ENCODE measurements at places on chromosomes 3 and 15. TPM values are rescaled to one million over a fixed set of nuclear protein-coding genes. Genes with fewer than 3 reads are reported as not detected.

Gene TSPAN3
- total RNA-seq, result 577 TPM

Gene CCR8
- not detected for total RNA-seq

Gene SIDT1
- 3.1 TPM for total RNA-seq

GRCh38 chr3:141465221-141465620 is 21.6 kb upstream of the RASA2 start:
- no peak overlapping the region for H3K4me3 ChIP-seq
- no peak for DNase-seq
- H3K27ac ChIP-seq, result no peak overlapping the region
- H3K4me1 ChIP-seq, result no peaks in the 10 kb centered on the region
- H3K27me3 ChIP-seq, result no peaks in the 10 kb centered on the region

- DNase-seq, result no peak
- no peaks in the 10 kb centered on the region for H3K4me1 ChIP-seq
- no peak overlapping the region for H3K27ac ChIP-seq
- H3K4me3 ChIP-seq, result no peak overlapping the region
- no peaks in the 10 kb centered on the region for H3K27me3 ChIP-seq
Observed at GRCh38 chr3:168585544-168585943, 489.8 kb upstream of the GOLIM4 start.

GRCh38 chr3:120137548-120137947 is 43.3 kb upstream of the GSK3B start:
- DNase-seq, result no peak
- H3K4me1 ChIP-seq, result no peaks in the 10 kb centered on the region
- H3K27ac ChIP-seq, result no peak overlapping the region
- H3K36me3 ChIP-seq, result no peaks in the 10 kb centered on the region
- no peak overlapping the region for H3K4me3 ChIP-seq

Gene EXD1
- total RNA-seq, result not detected

DNA sequence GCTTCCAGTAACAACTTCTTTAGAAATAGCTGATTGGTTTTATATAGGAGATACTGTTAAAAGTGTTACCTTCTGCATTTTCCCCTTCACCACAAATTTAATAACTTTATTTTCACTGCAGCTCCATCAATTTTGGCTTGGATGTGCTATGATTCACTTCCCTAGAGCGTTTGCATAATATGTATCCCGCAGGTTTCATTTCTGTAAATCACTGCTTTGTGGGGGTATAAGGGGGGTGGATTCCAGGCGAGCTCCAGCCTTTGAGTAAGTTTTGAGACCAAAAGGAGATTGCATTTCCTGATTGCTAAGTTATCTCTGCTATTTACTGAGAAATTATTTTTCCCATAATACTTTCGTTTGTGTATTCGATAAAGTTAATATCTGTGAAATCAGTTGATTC is 232.6 kb downstream of the TBL1XR1 start:
- H3K27ac ChIP-seq, result no peak overlapping the region
- no peaks in the 10 kb centered on the region for H3K4me1 ChIP-seq
- no peaks in the 10 kb centered on the region for H3K36me3 ChIP-seq
- H3K4me3 ChIP-seq, result no peak overlapping the region
- no peak for DNase-seq
- no peaks in the 10 kb centered on the region for H3K27me3 ChIP-seq

DNA sequence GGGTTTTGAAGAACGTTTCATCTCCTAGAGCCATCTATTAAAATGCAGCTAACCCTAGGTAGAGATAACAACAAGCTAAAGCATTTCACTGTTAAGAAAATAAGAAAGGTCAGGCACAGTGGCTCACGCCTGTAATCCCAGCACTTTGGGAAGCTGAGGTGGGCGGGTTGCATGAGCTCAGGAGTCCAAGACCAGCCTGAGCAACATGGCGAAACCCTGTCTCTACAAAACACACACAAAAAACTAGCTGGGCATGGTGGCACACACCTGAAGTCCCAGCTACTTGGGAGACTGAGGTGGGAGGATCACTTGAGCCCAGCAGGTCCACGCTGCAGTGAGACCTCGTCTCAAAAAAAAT is 5.4 kb upstream of the TBC1D5 start:
- DNase-seq, result no peak
- H3K4me3 ChIP-seq, result no peak overlapping the region
- no peaks in the 10 kb centered on the region for H3K27me3 ChIP-seq
- no peak overlapping the region for H3K27ac ChIP-seq
- H3K36me3 ChIP-seq, result no peaks in the 10 kb centered on the region

DNA sequence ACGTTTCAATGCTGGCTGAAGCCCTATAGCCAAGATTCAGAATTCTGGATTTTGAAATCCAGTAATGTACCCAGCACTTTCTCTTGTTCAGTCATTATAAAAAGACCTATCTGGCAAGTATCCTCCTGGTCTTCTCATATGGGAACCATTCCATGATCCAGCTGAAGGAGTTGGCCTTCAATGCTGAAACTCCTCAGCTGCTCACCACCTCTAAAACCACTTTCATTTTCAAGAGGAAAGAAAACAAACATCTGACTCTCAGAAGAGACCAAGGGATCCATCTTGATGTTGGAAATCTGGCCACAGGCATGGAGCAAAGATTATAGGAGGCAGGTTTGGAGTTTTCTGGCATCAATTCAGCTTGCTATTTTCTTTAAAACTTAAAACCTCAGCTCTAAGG is 235.4 kb downstream of the FMN1 start:
- no peaks in the 10 kb centered on the region for H3K36me3 ChIP-seq
- peak overlapping the region; percentile 50 for H3K27ac ChIP-seq
- H3K4me1 ChIP-seq, result peaks cover 9% of the 10 kb centered on the region
- peak; percentile 12 for DNase-seq
- H3K4me3 ChIP-seq, result no peak overlapping the region

DNA sequence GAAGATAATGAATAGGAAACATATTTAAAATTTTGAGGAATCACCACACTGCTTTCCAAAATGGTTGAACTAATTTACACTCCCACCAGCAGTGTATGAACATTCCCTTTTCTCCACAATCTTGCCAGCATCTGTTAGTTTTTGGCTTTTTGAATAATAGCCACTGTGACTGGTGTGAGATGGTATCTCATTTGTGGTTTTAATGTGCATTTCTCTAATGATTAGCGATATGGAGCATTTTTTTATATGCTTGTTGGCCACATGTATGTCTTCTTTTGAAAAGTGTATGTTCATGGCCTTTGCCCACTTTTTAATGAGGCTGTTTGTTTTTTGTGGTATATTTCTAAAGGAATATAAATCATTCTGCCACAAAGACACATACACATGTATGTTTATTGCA is 166.3 kb downstream of the NECTIN3 start:
- H3K36me3 ChIP-seq, result no peaks in the 10 kb centered on the region
- H3K4me3 ChIP-seq, result no peak overlapping the region
- peaks cover 12% of the 10 kb centered on the region for H3K4me1 ChIP-seq
- H3K27ac ChIP-seq, result no peak overlapping the region
- DNase-seq, result no peak

Gene RHO
- total RNA-seq, result not detected

Gene CNTN4
- total RNA-seq, result 33.9 TPM

Gene CPNE9
- not detected for total RNA-seq

DNA sequence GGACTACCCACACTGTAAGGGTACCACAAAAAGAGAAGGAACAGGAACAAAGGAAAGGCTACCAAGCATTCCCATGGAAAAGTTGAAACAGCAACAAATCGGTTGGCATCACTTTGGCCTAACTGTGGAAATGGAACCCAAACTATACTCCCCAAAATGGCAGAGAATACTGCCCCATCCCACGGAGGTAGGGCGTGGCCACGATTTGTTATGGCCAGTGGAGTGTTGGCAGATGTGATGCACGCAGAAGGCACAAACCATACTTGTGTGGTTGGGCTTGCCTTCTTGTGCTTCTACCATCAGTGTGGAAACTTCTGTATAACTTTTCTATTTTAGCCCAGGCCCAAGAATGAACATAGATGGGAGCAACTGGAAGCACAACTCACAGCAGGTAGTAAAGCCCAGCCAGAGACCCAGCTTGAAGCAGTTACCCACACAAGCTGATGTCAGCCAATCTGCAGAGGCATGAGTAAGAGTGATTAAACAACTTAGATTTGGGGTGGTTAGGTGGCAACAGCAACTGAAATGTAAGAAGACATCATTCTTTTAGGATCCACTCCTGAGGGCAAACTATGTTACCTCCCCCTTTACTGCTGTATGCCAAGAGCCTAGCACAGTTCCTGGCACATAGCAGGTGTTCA is 64.1 kb downstream of the BTD start:
- no peaks in the 10 kb centered on the region for H3K4me1 ChIP-seq
- no peaks in the 10 kb centered on the region for H3K27me3 ChIP-seq
- H3K27ac ChIP-seq, result no peak overlapping the region
- H3K36me3 ChIP-seq, result peaks cover 7% of the 10 kb centered on the region
- no peak overlapping the region for H3K4me3 ChIP-seq
